ENCODE measurements at places on chromosomes 12 and 14.

- no peak for DNase-seq
These were observed 108.0 kb upstream of the MAX start for GRCh38 chr14:65210118-65210821.

DNA sequence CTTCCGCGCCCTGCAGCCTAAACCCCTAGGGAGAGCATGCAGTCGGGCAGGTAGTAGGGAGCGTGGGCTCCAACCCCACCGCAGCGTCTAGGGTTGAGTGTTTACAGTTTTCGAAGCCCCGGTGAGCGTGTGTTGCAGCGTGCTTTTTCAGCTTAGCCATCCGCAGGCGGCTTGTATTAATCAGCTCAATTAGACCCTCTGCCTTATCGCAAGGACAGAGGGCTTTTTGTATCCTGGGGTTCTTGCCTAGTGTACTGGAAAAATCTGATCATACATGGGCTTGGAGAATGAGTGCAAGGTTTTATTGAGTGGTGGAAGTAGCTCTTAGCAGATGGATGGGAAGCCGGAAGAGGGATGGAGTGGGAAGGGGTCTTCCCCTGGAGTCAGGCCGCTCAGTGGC is 44.4 kb upstream of the GNG2 start:
- no peak for DNase-seq

DNA sequence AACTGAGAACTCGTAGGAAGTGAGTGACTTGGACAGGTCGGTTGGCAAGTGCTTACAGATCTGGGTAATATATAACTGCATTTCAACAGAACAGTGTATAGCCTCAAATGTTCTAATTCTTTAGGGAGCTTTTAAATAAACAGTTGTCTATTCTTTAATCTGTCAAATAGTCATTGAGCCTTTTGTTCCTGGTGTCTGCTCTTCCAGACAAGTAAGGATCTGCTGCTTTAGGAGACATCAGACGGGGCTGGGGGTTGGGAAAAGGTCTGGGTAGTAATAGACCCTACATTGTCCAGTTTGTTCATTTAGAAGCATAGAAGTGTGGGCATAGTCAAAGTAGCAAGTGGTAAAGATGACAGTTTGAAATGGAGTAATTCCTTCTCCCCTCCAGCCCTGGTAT is 2.0 kb downstream of the PTPN11 start:
- no peak for DNase-seq

DNA sequence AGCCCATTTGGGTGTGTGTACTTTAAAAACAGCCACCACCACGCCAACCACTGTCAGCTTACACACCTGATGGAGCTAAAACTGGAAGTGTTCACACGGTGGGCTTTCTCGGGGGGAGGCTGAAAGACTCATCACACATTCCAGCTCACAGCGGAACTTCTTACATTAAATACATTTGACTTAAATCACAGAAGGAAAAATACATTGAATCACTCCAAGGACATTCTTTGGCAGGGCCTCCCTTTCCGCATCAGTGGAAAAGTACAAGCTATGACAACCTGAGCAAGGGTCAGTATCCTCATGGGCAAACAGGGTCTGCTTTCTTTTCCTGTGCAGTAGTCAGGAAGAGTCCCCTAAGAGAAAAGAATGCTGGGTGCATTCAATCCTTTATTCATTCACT is 31.0 kb upstream of the TC2N start:
- no peak for DNase-seq

DNA sequence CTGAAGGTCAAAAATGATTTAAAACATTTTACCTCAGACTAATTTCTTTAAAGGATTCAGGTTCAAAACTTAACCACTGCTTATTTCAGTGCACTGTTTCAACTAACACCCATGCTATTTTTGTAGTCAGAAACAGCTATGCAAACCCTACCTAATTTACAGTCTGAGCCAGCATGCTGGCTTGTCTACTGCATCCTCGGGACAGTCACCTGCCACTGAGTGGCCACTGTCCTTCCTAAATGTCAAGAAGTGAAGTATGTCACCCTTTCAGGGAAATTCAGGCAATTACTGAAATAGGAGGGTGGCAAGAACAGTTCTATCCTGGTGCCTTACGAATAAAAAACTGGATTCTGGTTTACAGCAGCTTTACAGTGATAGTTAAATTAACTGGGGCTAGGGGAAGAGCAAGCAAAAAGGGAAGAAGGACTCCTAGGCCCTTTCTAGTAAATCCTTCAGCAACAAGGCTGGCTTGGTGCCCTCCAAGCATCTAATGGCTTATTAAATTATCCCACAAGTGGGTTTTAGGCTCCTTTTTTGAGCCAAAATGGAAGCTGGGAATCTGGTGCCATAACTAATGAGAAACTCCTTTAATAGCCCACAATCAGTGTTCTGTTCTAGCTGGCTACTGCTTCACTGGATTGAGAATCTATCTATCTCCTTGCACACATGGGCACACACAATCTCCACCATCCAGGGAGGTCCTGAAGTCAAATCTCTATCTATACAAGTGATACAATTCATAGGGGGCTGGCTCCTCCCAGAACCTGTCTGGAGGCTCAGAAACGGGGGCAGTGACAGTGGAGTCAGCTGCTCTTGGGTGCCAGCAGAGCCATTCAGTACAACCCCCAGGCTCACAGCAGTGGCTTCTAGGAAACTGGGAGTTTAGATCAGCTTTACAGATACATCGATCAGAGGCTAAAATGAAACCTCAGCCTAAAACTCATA is 43.4 kb downstream of the SH2B3 start:
- no peak for DNase-seq

- no peak for DNase-seq
These were observed 45.7 kb downstream of the CORO1C start for GRCh38 chr12:108685469-108686260.

DNA sequence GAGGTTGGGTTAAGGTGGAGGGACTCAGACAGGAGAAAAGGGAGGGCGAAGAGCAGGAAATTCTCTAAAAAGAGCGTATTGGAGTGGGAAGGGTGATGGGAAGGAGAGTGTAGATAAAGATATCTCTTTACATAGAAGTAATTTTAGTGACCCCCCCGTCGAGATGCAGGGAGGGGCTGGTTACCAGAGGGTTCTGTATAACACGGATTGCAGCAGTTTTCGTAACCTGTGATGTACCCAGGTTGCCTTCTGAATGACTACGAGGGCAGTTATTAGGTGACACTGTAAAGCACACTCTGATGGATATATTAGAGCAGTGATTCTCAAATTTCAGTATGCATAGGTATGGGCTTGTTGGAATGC is 443 bp downstream of the DNAL1 start:
- DNase-seq = no peak

DNA sequence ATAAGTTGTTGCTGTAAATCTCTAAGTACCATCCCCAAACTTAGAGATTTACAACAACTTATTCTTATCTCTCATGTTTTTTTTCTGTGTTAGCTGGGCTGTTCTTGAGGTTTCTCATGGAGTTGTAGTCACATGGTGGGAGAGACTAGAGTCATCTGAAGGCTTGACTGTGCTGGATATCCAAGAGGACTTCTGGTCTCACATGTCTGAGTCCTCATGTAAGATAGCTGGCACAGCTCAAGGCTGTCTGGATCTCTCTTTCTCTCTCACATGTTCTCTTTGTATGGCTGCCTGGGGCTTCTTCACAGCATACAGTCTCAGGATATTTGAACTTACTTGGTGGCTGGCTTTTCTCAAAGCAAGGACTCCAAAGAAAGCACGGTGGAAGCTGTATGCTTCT is 63.8 kb downstream of the DACT1 start:
- DNase-seq = no peak

GRCh38 chr14:20197459-20197858 is 6.8 kb downstream of the OR11G2 start:
- no peak for DNase-seq

DNA sequence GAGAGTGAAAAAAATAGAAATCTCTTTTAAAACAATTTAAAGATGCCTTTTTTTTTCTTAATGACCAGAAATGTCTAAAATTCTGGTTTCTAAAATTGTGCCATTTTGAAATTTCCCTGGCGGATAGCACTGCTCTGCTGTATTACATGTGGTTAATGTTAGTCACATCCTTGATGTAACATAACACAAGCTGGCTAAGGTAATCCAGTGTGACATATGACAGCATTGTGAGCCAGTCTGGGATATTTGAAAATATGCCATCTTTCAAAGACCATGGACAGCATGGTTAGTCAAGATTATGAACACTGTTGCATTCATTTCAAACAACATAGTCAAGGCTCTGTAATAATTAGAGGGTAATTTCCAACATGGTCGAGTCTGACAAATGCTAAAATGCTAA is 133.2 kb downstream of the ALX1 start:
- no peak for DNase-seq

DNA sequence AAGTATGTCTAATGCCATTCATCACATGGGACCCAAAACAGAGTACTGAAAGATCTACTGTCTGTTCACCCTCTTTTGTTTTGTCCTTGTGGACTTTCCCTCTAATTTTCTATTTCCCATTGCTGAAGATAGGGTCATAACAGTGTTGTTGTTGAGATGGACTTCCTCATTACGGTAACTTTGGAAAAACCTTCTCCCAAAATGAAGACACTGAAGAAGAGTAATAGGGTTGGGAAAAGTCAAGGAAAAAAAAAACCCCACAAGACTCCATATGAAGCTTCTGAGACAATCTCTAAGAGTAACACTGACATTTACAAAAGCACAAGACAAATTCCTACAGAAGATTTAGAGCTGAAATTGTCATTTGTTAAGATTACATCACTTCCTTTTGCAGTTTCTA is 36.7 kb downstream of the EXOC5 start:
- DNase-seq = no peak

DNA sequence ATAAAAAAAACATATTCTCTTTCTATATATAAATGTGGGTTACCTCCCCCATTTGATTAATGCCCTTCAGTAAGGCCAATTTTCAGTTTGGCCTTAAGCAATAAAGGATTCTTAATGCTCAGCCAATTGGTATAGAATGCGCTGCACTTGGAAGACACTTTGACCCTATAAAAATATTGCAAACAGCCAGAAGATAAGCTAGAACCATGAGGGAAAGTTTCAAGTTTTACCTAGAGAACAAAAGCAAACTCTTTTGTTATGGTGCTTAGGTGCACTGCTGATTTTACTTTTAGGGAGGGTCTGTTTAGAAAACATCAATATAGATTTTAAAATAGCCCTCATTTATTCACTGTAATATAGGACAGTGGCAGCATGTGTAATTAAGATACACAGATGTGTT is 251.6 kb upstream of the SLC16A7 start:
- DNase-seq = no peak

DNA sequence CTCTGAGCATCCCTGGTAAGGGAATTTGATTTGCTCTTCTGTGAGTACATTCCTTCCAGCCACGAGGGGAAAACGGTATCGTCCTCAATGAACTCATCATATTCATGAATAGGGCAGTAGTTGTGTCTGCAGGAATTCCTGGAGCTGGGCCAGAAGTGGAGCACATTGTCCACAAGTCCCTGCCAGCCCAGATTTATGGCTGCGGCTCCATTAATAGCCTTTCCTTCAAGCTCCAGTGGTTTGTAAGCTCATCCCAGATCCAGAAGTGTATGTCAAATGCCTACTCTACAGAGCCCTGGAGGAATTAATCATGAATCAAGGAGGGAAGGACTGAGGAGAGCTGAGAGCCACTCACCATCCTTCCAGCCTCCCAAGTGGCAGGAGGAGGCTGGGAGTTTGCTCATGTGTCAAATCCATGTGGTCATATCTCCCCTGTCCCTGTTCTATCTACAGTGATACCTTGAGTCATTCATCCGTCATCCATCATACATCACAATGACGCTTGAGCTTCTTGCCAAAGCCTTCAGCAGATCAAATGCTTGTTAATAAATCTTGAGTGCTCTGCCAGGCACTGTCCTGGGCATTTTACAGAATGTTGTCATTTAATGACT is 65.5 kb downstream of the SVOP start:
- DNase-seq = no peak

DNA sequence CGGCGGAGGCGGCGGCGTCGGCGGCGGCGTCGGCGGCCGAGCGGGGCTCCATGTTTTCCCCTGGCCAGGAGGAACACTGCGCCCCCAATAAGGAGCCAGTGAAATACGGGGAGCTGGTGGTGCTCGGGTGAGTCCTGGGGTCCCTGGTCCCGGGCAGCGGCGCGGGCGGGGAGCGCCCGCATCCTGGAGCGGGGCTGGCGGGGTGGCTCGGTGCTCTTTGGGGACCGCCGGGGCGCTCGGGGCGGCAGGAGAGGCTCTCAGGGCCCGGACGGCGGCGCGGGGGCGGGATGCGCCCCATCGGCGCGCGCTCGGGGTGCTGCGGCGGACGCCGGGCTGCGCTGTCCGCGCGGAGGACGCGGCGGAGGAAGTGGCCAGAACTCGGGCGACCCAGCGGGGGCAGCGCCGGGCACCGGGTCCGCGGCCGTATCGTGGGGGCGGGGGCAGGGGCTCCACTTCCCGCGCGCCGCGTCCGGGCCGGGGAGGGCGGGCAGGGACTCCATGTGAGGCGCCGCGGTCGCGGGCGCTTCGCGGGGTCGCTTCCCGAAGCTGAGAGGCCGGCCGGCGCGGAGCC is 485 bp downstream of the PELI2 start:
- no peak for DNase-seq

- DNase-seq = no peak
These were observed 358.0 kb downstream of the DAD1 start for GRCh38 chr14:22231018-22231417.

- no peak for DNase-seq
These were observed 723.7 kb downstream of the C12orf50 start for GRCh38 chr12:87305481-87305880.

GRCh38 chr12:11765817-11766794 is 116.6 kb downstream of the ETV6 start:
- DNase-seq = peak; percentile 56

DNA sequence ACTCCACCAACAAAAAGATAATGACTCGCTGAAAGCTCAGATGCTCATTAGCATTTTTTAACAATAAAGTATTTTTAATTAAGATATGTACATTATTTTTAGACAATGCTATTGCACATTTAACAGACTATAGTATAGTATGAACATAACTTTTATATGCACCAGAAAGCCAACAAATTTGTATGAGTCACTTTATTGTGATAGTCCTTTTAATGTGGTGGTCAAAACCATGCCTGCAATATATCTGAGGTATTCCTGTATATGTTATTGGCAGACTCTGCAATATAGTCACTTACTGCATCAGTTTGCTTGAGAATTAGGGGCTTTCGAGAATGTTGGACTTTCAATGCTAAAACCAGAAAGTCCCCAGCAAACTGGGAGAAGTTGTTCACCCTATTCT is 51.7 kb upstream of the CCDC196 start:
- no peak for DNase-seq

DNA sequence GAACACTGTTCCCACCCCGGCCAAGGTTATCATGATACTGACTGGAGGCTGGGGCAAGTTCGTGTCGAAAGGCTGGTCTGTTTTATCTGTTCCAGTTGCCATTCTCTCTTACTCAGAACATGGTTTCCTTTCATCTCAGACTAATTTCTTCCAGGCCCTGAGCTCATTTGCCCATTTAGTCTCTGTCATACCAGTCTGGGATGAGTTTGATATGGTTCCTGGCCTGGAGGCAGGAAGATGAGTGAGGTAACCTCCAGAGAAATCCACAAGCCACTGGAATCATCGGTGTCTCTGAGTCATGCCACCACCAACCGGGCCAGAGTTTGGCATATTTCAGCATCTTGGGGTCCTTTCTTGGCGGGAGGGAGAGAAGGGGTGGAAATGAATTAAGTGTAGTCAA is 114.7 kb downstream of the NTF3 start:
- no peak for DNase-seq

- DNase-seq = no peak
These were observed 6.5 kb downstream of the BHLHE41 start for GRCh38 chr12:26118308-26118707.

Data from activated T-helper 9 cell treated with anti-CD3 and anti-CD28 coated beads, Interleukin-2, amount 50 U/mL, for 16 hours (primary cell).